ENCODE measurements at places on chromosomes 13 and 19. TPM values are rescaled to one million over a fixed set of nuclear protein-coding genes. Genes with fewer than 3 reads are reported as not detected.

Gene ZNF813
- 5.1 TPM for total RNA-seq

Gene CERS1
- total RNA-seq = 22.5 TPM

Gene CEACAM4
- 0.17 TPM for total RNA-seq

Gene GPR18
- total RNA-seq = not detected

Gene MBNL2
- 101 TPM for total RNA-seq

Gene ETV2
- total RNA-seq = 2.7 TPM

Gene CACNG8
- 1.2 TPM for total RNA-seq

Gene IQCN
- total RNA-seq = 4.4 TPM

Gene MBD3L1
- total RNA-seq = not detected

Gene CEACAM7
- not detected for total RNA-seq

Gene CLEC11A
- total RNA-seq = 17.0 TPM

All from spinal cord (tissue), 10 donors.